ENCODE measurements at places on chromosomes 1 and 21.

GRCh38 chr1:74271503-74271902 is 36.3 kb downstream of the TNNI3K start:
- DNase-seq: no peak

- no peak for DNase-seq
These were observed 35.3 kb upstream of the ACTL8 start for GRCh38 chr1:17719874-17720273.

DNA sequence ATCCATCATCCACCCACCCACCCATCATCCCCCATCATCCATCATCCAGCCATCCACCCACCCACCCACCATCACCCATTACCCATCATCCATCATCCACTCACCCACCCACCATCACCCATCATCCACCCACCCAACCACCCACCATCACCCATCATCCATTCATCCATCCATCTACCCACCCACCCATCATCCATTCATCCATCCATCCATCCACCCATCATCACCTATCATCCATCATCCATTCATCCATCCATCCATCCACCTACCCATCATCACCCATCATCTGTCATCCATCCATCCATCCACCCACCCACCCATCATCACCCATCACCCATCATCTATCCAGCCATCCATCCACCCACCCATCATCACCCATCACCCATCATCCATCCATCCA is 81.5 kb downstream of the ADARB1 start:
- no peak for DNase-seq

- DNase-seq: peak; percentile 7
These were observed 120.6 kb downstream of the FCRL5 start for GRCh38 chr1:157431751-157432150.

GRCh38 chr1:170332801-170333200 is 187.0 kb downstream of the NTMT2 start:
- DNase-seq: no peak

GRCh38 chr1:119160409-119160808 is 20.0 kb upstream of the WARS2 start:
- no peak for DNase-seq

DNA sequence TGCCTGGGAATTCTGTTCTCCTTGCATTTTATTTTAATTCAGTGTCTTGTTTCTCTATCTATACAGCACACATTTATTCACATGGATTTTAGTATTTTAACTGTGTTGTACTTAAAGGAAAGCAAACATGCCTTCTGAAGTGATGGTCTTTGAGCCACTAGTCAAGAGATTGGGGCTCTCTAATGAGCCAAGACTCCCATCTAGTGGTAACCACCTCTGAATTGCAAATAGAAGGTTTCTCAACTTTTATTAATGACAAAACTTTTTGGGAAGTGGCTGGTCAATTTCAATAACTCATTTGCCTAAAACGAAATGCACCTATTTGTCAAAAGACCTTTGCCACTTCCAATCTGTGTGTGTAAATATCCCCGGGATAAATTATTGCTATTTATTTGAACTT is 199.6 kb downstream of the LTN1 start:
- DNase-seq: no peak

GRCh38 chr1:239274242-239274830 is 112.0 kb upstream of the CHRM3 start:
- no peak for DNase-seq

DNA sequence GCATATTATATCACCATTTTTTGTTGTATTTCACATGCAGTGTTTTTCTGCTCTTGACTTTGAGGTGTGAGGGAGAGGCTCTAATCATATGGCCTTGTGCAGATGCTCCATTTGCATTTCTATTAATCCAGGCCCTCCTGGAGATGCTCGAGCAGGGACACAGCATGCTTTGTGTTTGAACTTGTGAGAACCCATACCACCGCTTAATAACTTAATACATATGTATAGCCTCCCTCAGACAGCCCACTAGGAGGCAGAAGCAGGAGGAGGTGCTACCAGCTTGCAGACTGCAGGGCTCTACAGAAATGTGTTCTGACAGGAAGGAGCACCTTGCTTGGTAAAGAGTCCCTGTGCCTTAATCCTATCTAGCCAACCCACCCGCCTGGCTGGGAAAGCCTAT is 155.2 kb downstream of the BARHL2 start:
- no peak for DNase-seq

DNA sequence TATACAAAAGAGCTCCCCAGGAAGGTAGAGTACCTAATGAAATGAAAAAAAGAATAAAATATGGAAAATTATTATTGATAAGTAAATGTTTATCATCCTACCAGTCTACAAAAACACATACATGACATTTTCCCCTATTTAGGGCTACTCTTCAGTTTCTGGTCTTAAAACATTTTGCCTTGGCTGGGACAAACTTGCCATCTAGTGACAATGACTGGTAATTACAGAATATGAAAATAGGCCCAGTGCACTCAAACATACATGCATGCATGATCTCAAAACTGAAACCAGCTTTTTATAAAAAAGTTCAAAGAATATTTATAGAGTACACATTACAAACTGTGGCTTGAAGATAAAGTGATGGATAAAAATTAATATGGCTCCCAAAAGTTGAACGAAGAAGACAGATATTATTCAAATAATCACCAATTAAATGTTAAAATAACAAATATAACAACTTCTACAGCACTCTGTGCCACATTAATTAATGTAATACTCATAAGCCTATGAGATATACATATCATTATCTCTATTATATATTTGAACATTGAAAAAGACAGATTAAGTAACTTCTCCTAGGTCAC is 10.5 kb upstream of the RNPC3 start:
- DNase-seq: peak; percentile 58

DNA sequence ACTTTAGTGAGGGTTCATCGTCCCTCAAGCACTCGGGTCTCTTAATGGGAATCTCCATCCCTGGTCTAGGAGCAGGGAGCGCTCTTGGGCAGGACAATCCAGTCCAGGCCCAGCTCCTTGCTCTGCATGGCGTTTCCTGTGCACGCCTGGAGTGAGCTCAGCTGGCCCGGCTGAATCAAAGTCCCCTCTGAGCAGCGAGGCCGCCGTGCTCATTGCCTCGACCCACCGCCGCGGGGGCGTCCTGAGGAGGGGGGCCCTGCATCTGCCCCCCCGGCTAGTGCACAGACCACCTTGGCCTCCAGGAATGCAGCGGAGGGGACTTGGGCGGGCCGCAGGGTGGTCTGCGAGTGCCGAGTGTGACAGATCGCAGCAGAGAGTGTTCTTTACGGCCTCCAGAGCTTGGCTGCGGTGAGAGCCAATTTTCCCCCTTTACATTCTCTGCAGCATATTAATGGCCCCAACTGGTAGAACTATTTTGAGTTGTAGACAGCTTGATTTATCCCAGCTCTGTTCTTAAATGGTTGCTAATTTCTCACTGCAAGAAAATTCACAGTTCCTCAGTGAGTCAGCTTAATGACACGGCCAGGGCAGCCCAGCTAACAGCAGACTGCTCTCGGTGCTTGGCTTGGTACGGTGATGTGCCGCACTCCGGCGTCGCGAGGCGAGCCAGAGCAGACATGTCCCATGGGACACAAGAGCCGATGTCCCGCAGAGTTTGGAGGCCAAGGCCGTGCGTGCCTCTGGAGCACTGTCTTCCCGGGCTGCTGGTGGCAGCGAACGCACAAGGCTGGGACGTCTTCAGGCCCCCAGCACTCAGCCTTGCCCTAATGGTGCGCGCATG is 39.8 kb downstream of the SNAP47 start:
- no peak for DNase-seq

DNA sequence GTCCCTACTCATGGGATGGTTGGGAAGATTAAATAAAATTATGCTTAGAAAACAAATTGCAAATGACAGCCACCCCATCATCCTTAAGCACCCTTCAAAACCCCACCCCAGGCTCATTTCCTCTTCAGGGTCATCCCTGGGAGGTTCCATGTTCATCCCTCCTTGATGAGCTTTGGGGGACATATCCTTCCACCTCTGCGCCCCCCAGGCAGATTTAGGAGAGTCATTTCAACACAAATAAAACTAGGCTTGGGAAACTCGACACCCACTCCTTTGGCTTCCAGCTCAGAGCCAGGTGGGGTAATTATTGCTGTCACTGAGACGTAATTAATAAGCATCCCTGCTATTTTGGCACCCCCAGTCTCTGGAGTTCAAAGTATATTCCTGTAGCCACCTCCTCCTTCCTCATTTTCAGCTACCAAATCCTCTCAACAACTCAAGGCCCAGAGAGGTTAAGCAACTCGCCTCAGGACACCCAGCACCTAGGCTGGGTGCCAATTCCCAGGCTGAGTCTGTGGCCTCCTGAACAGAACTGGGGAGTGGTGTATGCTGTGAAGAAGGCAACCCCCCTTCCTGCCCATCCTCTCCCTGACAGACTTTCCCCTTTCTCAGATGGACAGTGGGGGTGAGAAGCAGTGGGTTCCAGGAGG is 595 bp downstream of the CRYBG2 start:
- no peak for DNase-seq

- no peak for DNase-seq
These were observed 5.3 kb downstream of the GPR3 start for GRCh38 chr1:27397749-27398148.

GRCh38 chr1:198531891-198532290 is 8.6 kb downstream of the ATP6V1G3 start:
- DNase-seq: no peak

GRCh38 chr1:232452117-232452516 is 177.8 kb downstream of the SIPA1L2 start:
- DNase-seq: no peak

Data from kidney capillary endothelial cell (primary cell).